ENCODE measurements at places on chromosomes 16 and 17.
A peak's percentile ranks its signal among the peaks of the same experiment; 100 is the strongest.

GRCh38 chr16:49014277-49015224 lies 267.1 kb downstream of the CBLN1 start:
- DNase-seq = no peak

DNA sequence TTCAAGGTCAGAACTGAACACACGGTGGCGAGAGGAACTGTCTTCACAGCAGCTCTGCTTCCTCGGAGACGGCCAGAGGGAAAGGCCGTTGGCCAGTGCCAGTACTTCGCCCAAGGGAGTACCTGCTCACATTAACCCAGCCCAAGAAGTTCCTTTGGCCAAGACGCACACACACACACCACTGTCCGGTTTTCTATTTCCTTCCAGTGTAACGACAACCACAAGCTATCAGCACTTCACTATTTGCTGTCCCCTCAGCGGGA lies 744 bp upstream of the GGNBP2 start:
- DNase-seq = no peak

DNA sequence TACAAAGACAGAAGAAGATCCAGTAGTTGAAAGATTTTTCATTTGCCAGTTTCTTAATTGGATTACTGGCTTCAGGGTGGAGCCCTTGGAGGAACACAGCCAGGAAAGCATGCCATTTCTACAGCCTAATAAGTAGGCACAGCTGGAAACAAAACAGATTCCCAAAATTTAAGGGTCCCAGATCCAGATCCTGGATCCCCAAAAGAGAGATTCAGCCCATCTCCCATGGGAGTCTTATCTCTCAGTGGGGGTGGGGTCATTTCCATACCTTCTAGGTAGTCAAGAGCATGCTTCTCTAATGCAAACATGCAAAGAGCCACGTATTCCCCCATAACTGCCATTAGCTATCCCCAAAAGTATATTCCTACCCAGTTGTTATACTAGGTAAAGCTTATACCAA lies 49.9 kb downstream of the SCPEP1 start:
- no peak for DNase-seq

DNA sequence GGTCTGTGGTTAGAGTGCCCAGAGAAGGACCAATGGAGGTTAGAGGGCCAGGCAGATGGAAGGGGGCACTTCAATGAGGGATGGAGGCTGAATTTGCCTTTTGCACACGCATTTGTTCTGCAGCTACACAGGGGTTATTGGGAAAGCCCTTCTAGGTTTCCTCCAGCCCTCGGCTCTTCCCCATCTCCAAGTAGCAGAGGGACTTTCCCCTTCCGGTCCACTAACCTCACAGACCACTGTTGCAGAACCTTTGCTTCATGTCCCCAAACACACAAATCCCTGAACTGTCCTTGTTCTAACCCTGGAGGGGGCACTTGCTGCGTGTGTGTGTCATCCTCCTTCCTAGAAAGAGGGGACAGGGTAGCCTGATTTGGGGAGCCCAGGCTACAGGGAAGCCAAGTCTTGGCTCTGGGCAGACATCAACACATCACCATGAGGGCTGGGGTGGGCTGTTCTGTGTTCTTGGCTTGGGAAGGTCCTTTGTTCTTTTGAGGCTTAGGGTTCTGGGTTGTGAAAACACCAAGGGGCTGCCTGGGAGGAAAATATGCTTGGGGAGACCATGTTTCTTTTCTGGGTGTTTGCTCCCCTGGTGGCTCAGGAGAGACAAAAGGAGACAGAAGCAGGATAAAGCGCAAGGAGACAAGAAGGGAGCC lies 7.3 kb upstream of the NR1D1 start:
- DNase-seq = no peak

GRCh38 chr16:15644267-15644961 lies 1.5 kb upstream of the MARF1 start:
- DNase-seq = peak; percentile 33

DNA sequence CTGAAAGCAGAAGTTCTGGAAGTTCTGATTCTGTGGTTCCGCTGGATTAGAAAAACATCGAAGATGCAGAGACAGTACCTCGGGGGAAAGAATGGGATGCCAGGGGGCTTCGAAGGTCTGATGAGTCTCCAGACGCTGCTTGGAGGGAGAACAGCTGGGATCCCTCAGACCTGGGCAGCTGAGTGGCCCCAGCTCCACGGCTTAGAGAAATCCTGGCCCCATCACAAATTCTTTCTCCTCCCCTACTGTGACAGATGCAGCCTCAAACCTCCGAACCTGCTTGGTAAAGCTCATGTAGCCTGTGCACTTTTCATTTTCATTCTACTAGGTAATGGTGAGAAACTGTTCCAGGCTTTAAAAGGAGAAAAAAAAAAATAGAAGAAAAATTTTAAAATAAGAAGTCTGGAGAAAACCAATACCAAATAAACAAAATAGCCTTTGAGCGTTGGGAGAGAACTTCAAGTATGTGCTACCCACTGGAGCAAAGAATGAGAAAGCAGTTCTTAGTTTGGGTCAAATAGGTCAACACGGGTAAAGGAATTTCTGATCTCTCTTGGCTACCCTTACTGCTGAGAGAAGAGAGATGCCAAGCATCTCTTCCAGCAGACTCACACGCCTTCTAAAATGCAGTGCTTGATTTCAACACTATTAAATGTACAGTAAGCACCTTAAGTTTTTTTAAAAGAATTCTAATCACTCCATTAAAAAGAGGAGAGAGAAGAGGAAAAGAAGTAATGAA lies 19.9 kb downstream of the MAF start:
- DNase-seq = no peak

GRCh38 chr17:43445009-43445589 lies 38.7 kb upstream of the DHX8 start:
- no peak for DNase-seq

DNA sequence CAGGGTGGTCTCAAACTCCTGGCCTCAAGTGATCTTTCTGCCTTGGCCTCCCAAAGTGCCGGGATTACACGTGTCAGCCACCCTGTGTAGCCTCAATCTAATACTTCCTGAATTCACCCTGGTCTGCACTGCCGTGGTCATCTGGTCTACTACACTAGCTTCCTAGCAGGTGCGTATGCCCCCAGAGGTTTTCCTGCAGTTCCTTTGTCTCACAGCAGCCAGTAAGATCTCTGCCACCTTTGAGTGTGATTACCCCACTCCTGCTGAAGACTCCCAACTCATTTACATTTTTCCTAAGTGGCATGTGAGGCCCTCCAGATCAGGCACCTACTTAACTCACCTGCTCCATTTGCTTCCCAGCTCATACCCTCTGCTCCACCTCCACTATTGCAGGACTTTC lies 5.1 kb upstream of the DDX19A start:
- DNase-seq = no peak

DNA sequence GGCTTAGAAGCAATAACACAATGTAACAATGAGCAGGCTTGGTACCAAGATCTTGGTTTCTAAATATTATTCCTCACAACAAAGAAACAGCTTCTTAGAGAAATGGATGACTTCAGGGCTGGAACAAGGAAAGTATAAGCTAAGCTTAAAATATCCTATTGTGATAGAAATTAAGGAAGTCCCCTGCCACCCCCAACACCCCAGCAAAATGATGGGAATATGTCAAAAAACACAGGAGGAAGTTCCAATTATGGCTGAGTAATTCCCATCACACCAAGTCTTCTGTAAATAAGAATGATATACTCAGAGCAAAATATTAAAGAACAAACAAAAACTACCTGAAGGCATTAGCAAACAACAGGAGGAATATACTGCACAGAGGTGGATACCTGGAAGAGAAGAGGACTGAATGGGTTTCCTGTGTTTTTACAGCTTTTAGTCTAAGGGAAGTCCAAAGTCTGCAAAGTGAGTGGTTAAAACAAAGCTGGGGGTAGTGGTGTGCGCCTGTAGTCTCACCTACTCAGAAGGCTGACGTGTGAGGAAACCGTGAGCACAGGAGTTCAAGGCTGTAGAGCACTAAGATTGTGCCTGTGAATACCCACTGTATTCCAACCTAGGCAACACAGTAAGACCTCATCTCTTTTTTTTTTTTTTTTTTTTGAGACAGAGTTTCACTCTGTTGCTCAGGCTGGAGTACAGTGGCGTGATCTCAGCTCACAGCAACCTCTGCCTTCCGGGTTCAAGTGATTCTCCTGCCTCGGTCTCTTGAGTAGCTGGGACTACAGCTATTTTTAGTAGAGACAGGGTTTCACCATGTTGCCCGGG lies 17.1 kb upstream of the ATP6V0A1 start:
- DNase-seq = no peak

DNA sequence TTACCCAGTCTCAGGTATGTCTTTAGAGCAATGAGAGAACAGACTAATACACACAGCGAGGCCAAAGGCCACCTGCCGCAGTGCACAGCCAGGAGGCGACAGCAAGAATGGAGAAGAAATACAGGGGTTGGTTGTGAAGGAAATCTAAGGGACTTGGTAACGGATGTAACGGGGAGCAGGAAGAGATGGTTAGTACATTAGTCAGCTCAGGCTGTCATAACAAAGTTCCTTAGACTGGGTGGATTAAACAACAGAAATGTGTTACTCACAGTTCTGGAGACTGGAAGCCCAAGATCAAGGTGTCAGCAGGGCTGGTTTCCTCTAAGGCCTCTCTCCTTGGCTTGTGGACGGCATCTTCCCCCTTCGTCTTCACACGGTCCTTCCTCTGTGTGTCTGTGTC lies 47.1 kb downstream of the TVP23C start:
- DNase-seq = peak; percentile 63

GRCh38 chr16:84667600-84668309 lies 19.4 kb downstream of the KLHL36 start:
- DNase-seq = peak; percentile 50

GRCh38 chr17:49553676-49554335 lies 21.9 kb upstream of the NXPH3 start:
- DNase-seq = no peak

- no peak for DNase-seq
Measured at GRCh38 chr16:9965079-9965478, 217.1 kb downstream of the GRIN2A start.

DNA sequence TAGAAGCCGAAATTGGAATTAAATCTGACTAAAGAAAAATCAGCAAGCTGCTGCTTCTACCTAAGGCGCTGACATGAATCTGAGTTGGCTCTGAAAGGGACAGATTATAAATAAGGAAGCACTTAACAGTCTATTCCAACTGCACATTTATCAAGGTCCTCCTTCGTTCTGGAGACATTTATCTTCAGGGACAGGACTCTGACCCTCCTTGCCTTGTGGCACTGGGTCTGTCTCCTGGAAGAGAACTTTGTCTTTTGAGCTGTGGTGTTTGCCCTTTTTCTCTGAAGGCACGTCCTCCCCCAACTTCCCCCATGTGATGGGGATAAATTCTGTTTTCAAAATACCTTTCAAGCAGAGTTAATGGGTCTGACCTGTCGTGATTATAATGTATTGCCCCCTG lies 47.0 kb upstream of the MARCHF10 start:
- no peak for DNase-seq

- no peak for DNase-seq
Measured at GRCh38 chr17:74215342-74215727, 2.0 kb downstream of the TTYH2 start.

DNA sequence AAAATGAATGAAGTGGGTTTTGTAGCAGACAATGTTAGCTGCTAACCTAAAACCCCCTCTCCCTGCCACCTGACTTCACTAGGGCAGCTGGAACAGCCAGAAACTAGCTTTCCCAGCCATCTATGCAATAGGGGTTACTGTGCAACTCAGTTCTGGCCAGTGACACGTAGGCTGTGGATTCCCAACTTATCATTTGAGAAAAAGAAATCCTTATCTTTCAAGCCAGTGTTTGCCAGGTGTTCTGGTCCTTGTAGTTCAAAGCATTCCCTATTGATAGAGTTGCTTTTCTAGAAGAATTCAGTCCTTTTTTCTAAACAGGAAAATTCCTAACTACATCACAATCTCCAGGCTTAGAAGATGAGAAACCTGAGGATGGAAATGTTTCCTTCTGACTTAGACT lies 144.5 kb upstream of the ELAC2 start:
- no peak for DNase-seq

GRCh38 chr17:57485916-57486881 lies 229.9 kb downstream of the MSI2 start:
- no peak for DNase-seq

DNA sequence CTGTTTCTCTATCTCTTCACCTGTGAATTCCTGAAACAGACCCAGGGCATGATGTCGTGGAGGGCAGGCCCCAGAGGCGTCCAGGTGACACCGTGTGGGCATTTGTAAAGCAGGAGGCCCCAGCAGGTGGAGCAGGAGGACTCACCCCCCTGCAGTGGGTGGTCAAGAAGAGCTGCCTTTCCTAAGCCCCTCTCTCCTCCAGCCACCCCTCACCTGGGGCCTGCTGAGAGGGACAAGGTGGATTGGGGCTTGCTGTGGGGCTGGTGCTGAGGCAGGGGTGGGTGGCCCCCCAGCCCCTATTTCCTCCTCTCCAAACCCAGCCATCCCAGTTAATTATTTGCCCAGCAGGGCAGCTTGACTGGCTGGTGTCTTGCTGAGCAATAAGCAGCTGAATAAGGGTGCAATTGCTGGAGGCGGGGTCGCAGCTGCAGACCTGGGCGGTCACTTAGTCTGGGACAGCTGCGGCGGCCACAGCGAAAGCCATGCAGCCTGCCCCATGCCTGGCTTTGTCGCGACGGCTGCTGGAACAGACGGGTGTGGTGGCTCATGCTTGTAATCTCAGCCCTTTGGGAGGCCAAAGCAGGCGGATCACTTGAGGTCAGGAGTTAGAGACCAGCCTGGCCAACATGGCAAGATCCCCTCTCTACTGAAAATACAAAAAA lies 56.4 kb downstream of the JPH3 start:
- DNase-seq = no peak

DNA sequence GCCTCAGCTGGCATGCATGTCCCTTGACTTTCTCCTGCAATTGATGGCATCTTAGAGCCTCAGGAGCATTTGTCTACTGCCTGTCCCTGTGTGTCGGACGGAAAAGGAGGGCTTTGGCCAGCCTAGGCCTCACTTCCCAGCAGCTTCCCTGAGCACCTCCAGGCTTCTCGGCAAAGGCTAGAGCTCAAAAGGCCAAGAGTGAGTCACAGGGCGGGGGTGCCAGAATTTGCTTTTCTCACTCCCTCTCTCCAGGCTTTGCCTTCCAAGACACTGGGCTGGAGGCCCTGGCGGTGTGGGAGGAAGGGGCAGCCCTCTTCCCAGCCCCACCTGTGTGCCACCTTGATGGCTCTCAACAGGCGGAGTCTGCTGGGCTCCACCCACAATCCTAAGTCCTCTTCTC lies 107.3 kb upstream of the MAF start:
- no peak for DNase-seq

- no peak for DNase-seq
Measured at GRCh38 chr17:74118504-74118903, 85.0 kb upstream of the RPL38 start.

- DNase-seq = no peak
Measured at GRCh38 chr17:79483842-79484241, 127.0 kb downstream of the RBFOX3 start.

- DNase-seq = no peak
Measured at GRCh38 chr16:1288813-1289476, 20.5 kb upstream of the UBE2I start.
